CD4-positive, alpha-beta T cell treated with Interferon gamma for 1 hour (primary cell): ENCODE measurements at places on chromosomes 7 and 10.

- peak; percentile 28 for DNase-seq
Observed at GRCh38 chr7:29988424-29989256, 961 bp downstream of the SCRN1 start.

DNA sequence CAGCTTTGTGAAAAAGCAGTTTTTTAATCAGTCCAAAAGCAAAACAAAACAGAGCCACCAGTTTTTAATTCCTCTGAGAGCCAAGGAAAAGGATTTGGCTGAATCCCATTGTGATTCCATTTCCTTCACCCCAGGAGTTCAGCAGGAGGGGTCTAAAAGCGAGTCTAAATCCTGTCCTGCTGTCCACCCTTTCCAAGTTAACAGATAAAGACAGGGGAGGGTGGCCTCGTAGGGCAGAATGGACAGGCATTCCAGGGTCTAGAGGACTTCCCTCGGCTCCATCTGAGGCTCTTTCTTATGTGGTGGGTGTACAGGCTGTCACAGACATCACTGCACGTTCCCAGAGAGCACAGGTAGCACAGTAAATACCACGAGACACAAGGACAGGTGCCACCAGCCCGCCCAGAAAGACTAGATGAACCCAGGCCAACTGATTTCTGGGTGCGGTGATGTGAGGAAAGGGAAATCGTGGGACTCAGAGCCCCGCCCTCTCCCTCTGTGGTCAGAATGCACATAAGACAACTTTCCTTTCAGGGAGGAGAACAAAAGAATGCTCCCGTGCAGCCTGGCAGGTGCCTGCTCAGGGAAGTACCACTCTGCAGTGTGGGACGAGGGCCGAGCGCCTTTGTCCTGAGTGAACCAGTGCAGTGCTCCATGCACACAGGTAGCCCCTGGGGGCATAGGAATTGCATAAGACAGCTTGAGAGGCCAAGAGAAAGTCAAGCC, 119.7 kb downstream of the ABLIM1 start:
- DNase-seq, result peak; percentile 31

DNA sequence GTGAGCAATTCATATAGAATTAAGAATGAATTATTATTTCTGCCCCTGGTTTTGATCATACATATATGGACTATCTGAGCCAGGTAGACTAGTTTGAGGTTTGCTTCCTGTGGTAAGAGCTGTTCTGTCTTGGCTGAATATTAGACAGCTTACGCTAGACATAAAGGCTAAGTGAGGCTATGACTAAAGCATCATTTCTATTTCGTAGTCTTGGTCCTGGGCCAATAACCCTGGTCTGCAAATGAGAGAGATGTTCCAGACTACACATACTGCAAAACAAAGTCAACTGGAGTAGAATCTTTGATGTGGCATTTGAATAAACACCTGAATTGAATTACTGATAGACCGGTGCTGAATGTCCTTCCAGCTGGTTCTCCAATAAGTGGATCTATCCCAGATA, 40.8 kb upstream of the CACNB2 start:
- DNase-seq, result no peak

DNA sequence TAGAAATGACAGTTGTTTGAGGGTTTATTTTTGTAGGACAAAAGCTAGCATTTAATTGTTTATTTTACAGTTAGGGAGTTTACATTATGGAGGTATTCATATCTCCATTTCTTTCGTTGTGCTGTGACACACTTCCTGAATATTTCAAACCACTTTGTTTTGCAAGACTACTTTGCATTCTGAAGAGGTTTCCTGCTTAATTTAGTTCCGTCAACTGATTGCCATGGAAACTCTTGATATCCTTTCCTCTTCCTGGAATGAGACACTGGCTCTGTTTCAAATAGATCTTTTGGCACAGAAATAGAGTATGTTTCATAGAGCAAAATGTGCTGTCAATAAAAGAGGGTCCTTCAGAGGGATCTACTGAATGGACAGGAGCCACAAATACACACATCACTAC, 159.5 kb upstream of the AGR3 start:
- no peak for DNase-seq

- DNase-seq, result no peak
Observed at GRCh38 chr7:104039363-104039762, 49.9 kb upstream of the RELN start.

DNA sequence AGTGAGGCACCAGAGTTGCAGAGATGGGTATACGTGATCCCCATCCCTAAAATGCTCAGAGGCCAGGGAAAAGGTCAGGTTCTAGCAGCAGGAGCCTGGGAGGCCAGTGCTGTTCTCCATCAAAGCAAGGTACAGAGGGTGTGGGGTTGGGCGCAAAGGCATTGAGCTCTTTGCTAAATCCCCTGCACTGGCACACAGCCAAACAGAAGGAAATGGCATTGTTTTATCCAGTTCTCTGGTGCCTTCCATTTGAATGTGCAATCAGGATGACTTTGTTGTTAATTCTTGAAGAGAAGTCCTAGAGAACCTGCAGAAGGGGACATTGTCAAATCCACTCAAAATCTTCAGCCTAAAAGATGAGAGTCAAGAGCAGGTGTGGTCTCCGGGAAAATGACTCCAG, 111.3 kb upstream of the CHST15 start:
- no peak for DNase-seq

- DNase-seq, result no peak
Observed at GRCh38 chr7:13778967-13779366, 210.5 kb downstream of the ETV1 start.

DNA sequence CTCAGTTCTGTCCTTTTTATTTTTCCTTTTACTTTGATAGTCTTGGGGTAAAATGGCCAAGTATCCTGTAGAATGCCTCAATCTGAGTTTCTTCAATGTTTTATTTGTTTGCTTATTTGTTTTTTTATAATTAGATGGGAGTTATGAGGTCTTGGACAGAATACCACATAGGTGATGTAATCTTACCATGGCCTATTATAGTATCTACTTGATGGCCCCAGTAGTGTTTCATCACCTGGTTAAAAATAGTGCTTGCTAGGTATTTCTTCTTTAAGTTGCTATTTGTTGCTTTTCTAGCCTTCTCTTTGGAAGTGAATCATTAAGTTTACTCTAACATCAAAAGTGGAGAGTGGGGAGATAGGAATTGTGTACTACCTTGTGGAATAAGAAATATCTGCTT, 1020.0 kb upstream of the KCND2 start:
- DNase-seq, result no peak
